Activated T-cell treated with anti-CD3 and anti-CD28 coated beads, Interleukin-2, amount 50 U/mL, for 4 hours (primary cell): ENCODE measurements at places on chromosomes 1 and 21.

DNA sequence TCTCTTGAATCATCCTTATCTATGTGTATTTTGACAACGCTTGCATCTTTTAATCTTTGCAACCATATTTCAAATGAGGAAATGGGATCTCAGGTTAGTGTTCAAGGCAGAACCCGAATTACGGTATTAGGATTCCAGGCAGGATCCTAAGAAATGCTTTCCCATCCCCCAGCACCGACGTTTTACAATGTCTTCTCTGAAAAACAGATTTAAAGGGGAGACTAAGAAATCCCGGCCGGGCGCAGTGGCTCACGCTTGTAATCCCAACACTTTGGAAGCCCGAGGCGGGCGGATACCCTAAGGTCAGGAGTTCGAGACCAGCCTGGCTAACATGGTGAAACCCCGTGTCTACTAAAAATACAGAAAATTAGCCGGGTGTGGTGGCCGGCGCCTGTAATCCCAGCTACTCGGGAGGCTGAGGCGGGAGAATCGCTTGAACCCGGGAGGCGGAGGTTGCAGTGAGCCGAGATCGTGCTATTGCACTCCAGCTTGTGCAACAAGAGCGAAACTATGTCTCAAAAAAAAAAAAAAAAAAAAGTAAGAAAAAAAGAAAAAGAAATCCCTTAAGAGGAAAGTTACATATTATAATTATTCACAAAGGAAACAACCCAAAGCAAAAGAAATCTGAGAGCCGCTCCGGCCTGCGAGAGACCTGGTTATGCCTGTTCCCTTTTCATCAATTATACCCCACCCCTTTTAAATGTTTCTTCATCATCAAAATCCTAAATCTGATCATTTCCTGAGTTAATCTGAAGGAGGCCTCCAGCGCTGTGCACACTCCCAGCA is 801 bp upstream of the GORAB start:
- DNase-seq, result no peak

GRCh38 chr1:1429671-1430073 is 5.8 kb upstream of the VWA1 start:
- DNase-seq, result no peak

DNA sequence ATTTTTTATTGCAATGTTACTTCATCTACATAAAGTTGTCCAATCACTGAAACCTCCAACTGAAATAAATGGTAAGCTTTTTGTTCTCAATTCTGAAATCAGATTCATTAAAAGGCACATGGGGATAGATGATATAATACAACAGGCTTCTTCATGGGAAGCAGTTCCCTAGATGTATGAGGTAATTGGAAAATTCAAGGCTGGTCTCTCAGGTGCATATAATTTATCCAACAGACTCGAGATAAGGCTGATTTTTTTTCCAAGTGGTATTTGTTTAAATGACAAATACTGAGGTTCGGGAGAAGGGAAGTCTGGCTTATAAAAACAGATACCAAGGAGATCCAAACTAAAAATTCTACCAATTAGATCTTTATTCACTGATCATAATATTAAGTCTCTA is 14.2 kb downstream of the TRIM45 start:
- DNase-seq, result no peak

DNA sequence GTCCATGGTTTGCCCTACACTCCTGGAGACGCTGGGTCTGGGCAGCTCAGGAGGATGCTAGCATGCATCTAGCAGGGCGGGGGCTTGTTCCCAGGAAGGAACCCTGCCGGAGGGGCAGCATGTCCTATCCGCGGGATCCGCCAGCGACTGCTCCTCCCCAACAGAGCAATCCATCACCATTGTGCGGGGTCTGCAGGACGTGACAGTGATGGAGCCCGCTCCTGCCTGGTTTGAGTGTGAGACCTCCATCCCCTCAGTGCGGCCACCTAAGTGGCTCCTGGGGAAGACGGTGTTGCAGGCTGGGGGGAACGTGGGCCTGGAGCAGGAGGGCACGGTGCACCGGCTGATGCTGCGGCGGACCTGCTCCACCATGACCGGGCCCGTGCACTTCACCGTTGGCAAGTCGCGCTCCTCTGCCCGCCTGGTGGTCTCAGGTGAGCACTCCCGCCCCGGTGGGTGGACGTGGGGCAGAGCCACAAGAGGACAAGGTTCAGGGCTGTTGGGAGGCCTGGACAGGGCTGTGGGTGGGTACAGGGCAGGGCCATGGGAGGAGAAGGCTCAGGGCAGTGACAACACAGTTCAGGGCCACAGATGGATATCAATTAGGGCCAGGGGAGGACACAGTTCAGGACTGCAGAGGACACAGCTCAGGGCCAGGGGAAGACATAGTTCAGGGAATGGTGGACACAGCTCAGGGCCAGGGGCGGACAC is 71.3 kb downstream of the OBSCN start:
- DNase-seq, result no peak

DNA sequence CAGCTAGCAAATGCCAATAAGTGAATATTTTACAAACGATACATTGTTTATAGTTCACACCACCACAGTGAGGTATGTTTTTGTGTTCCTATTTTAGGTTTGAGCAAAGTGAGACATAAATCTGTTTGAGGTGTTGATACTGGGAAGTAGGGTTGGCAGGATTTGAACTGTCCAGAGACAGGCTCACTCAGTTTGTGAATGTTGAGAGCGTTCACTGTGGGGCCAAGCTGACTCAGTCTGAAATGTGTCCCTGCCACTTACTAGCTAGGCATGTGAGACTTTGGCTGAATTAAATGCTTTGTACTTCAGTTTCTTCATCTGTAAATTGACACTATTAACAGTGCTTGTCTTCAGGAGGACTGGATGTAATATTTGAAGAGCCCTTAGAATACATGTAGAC is 35.1 kb downstream of the DIRAS3 start:
- no peak for DNase-seq

GRCh38 chr21:16421007-16421406 is 691.2 kb downstream of the USP25 start:
- DNase-seq, result no peak

DNA sequence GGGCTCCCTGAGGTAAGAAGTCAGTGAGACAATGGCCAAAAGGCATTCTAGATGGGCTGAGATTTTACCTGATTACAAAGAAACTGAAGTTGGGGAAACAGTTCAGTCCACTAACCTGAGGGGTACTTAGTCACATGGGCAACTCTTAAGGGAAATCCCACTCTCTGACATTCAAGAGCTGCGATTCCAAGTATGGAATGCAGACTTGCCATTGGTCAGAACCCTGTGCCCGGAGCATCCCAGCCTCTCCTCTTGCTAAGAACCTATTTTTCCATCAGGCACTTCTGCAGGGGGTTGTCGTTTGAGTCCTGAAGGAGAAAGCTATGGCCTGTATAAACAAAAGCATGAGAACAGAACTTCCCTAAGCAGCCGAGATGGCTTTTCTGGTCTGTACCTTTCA is 434.9 kb upstream of the DAB1 start:
- no peak for DNase-seq

DNA sequence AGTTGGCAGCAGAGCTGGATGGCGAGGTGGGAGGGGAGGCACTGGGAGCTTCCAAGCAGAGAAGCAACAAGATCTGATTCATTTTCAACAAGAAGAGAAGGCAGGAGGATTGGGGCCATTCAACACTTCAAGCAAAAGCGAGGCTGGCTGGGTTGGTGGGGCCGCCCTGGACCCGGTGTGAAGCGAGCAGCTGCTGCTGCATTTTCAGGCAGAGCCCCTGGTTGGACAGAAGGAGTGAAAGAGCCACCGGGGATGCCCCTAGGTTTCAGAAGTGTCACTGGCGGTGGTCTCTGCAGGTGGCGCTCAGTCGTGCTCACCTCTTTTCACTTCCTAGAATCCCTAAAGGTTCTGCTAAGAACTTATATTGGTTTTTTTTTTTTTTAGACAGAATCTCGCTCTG is 18.0 kb downstream of the SLC2A7 start:
- no peak for DNase-seq

GRCh38 chr1:110235834-110236682 is 25.9 kb downstream of the KCNC4 start:
- DNase-seq, result no peak

DNA sequence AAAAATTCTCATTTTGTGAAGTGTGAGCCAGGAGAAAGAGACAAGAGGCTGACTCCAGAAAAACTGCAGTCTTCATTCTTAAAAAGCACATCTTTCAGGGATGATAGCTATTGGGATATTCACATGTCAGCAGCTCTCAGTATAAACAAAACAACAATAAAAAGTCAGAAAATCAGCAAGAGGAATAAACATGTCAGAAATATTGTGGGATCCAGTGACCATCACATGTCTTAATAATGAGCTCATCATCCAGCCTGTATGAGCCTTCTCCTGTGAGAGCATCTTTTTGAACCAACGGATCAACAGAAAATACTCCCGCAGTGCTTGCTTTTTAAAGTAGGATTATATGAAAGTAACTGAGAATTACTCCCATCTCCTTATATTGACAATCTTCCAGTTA is 241.6 kb downstream of the SMYD3 start:
- DNase-seq, result no peak

- DNase-seq, result peak; percentile 10
Measured at GRCh38 chr1:176073524-176074157, 133.4 kb downstream of the COP1 start.

- DNase-seq, result no peak
Measured at GRCh38 chr1:234926559-234927311, 201.9 kb downstream of the TOMM20 start.

DNA sequence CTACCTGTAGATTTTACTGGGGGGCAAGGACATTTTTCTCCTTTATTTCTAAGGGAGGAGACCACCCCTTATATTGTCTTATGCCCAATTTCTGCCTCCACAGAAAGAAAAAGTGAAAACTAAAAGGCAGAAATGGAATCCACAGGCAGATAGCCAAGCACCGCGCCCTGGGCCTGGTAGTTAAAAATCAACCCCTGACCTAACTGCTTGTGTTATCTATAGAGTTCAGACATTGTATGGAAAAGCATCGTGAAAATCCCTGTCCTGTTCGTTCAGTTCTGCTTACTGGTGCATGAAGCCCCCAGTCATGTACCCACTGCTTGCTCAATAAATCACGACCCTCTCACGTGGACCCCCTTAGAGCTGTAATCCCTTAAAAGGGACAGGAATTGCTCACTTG is 33.7 kb upstream of the IL6R start:
- DNase-seq, result no peak

- no peak for DNase-seq
Measured at GRCh38 chr1:173127369-173128307, 76.9 kb upstream of the TNFSF18 start.

DNA sequence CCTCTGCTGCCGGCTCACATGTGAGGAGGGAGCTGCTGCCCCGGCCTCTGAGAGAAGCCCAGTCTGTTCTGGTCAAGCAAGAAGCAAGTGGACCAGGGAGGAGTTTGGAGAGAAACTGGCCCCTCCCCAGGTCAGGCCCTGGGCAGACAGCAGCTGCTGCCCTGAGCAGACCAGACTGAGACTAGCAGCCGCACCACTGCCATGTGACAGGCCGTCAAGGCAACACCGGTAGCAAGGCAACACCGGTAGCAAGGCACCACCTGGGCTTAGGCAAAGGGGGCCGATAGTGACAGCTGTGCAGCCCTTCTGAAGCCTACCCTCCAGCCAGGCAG is 50.3 kb downstream of the ARHGEF16 start:
- no peak for DNase-seq

GRCh38 chr1:111571239-111571638 is 48.4 kb upstream of the RAP1A start:
- DNase-seq, result no peak

DNA sequence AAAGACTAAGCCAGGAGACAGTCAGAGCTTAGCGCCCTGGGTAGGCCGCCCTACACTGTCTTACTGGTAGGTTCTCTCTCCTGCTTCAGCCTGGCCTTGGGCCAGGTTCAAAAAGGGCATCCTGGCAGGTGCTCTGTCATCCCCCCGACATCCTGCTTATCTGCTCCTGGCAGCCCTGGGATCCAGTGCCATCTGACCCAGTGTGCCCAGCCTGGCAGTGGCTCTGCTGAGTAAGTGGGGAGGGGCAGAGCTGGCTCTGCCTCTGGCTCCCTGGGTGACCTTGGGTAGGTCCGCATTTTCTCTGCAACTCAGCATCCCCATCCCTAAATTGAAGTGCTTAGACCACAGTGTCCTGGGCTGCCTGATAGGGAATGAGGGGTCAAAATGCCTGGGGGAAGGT is 549.9 kb downstream of the PTPRU start:
- DNase-seq, result no peak

- no peak for DNase-seq
Measured at GRCh38 chr1:84711121-84711520, 20.9 kb upstream of the SSX2IP start.

DNA sequence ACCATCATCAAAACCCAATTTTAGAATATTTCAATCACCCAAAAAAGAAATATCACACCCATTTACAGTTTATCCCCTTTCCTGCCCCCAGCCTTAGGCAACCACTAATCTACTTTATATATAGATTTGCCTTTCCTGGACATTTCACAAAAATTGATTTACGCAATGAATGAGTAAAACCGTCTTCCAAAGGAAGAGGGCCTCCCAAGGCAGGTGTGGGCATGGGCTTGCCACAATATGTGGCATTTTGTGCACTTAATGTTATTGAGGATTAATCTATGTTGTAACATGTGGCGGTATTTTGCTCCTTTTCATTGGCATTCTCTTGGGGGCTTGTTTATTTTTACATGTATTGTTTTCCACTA is 11.8 kb upstream of the BMP8B start:
- no peak for DNase-seq

GRCh38 chr1:12244078-12244477 is 14.2 kb downstream of the VPS13D start:
- DNase-seq, result no peak

DNA sequence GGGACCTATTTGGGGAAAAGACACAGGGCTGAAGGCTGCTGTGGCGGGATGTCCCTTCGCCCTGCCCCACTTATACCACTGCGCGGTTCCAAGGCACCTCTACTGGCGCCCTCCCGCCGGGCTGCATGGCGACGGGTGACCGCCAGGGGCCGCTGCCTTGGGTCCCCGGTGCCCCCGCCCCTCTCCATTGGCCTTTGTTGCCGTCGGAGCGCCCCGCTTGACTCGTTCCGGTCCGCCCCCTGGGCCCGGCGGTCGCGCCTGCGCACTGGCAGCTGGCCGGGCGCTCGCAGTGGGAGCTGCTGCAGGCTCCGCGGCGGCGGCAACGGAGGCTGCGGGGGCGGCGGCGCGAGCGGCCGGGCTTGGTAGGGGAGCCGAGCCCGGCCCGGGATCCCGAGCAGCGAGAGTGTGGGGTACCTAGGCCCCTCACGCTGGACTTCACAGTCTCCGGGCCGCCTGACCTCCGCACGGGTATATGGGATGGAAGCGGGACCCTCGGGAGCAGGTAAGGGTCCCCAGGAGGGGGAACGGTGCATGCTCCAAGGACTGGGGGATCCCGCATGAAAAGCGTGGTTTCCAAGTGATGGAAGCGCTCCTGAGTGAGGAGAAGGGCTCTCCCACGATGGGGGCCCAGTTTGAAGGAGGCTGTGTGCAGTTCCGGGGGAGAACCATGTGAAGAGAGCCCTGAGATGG is at the start of gene AGO1:
AGO1 (plus strand) TSS at position 265 of the 690 bp plus-strand sequence; CDS start at position 478, 213 bp downstream.
- DNase-seq, result peak; percentile 96

- DNase-seq, result no peak
Measured at GRCh38 chr1:12005488-12006166, 13.7 kb upstream of the MIIP start.

GRCh38 chr1:194296201-194296600 is 1109.8 kb upstream of the B3GALT2 start:
- no peak for DNase-seq

GRCh38 chr1:89022167-89022959 is at the start of gene GBP3:
GBP3 (minus strand) TSS chr1:89022866; CDS start chr1:89020721, 2,145 bp downstream.
- DNase-seq, result no peak
